ENCODE measurements at places on chromosomes 2 and 18. TPM values are rescaled to one million over a fixed set of nuclear protein-coding genes. Genes with fewer than 3 reads are reported as not detected.

DNA sequence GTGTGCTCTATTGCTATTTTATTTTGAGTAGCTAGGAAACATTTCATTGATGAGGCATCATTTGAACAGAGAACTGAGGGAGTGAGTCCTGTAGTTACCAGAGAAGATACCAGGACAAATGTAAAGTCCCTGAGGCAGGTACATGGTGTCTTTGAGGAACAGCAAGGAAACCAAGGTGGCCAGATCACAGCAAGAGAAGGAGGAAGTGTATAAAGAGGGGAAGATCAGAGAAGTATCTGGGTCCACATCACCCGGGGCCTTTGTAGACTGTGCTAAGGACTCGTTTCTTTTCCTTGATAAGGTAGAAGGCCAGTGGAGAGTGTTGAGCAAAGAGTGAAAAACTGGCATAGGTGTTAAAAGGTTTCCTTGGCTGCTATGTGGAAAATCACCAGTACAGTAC lies 34.8 kb upstream of the PLB1 start:
- DNase-seq = no peak

- no peak for DNase-seq
These were observed 100.8 kb downstream of the GPR39 start for GRCh38 chr2:132517386-132517785.

DNA sequence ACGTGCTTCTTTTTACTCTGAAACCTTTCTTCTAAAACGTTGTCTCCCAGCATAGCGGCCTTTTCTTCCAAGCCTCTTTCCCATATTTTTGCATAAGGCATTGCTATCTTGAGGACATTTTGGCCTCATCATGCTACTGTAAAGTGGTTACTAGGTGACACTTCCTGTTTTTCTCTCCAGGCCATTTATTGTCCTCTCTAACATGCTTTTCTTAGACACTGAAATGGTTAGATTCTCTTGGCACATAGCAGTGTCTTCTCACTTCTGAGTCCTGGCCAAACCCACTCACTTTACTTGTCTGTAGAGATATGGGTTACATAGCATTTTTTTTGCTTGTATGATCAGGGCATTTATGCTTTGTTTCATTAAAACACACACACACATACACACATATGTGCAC lies 50.1 kb upstream of the KCNH7 start:
- DNase-seq = no peak

DNA sequence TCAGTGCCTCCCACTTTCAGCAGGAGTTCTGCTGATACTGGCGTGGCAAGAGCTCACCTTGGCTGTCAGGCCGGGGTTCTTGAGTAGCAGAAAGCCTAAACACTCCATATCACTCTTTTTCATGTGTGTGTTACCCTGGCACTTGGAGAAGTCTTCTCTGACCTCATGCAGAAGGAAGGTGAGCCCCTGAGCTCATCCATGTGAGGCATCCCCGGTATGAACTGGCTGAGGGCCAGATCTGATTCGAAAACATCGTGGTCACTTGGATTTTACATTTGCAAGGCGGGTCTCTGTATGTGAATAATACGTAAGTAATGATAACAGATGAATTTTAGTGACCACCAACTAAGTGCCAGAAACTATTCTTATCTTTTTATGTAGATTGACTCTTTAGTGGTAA lies 93.6 kb downstream of the RAPGEF4 start:
- DNase-seq = no peak

- DNase-seq = no peak
These were observed 9.9 kb downstream of the PLEKHM3 start for GRCh38 chr2:208015475-208015874.

- DNase-seq = no peak
These were observed 8.2 kb downstream of the DLX2 start for GRCh38 chr2:172094294-172095145.

GRCh38 chr2:119260646-119261492 lies 37.2 kb downstream of the STEAP3 start:
- DNase-seq = no peak

- no peak for DNase-seq
These were observed 43.7 kb downstream of the EHD3 start for GRCh38 chr2:31277621-31278020.

DNA sequence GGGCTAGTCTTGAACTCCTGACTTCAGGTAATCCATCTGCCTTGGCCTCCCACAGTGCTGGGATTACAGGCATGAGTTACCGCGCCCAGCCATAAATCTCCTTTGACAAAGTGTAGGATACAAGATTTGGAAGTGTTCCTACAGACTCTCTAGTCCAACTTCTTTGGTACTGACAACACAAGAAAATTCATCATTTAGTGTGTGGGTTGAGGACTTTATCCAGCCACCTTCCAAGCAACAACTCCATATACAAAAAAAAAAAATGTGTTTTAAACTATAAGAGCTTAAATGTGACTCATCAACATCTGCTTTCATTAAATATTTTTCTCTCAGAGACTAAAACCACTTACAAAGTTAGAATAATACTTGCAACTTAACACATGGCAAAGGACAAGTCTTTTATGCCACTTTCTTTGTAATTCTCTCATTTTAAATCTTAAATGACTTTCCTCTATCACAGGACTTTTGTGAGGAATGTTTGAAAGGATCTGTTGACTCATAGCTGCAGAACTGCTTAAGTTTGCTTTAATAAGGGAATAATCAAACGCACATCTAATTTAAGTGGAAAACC lies 46.2 kb upstream of the ITGAV start:
- no peak for DNase-seq

The LYPD6B gene
- not detected for total RNA-seq

The TMSB10 gene
- 751 TPM for total RNA-seq

The COL4A4 gene
- 17.2 TPM for total RNA-seq

Data from left cardiac atrium (tissue), 4 donors.